IPS DF 6.9 (cell line): ENCODE measurements at places on chromosomes 4 and X.
A peak's percentile ranks its signal among the peaks of the same experiment; 100 is the strongest.

- no peak for DNase-seq
Measured at GRCh38 chr4:13529128-13529919, 15.0 kb downstream of the NKX3-2 start.

DNA sequence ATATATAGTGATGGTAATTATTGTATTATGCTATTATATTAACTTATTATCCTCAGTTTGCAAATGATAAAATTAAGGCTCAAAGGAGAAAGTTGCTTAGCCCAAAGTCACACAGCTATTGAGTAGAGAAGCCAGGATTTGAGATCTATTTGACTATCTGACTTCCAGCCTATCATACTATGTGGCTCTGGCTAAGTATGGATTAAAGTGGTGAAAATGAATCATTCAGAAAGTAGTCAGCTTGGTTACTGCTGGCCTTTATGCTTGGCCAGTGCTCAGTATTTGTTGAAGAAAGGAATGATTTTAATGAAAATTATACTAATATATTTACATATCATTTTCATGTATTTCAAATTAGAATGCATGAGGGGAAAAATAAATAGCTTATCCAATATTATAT lies 219.8 kb downstream of the SHROOM3 start:
- DNase-seq: no peak

GRCh38 chr4:146585761-146586333 lies 52.8 kb upstream of the POU4F2 start:
- no peak for DNase-seq

- DNase-seq: no peak
Measured at GRCh38 chrX:152177497-152178269, 39.3 kb upstream of the MAGEA10 start.

DNA sequence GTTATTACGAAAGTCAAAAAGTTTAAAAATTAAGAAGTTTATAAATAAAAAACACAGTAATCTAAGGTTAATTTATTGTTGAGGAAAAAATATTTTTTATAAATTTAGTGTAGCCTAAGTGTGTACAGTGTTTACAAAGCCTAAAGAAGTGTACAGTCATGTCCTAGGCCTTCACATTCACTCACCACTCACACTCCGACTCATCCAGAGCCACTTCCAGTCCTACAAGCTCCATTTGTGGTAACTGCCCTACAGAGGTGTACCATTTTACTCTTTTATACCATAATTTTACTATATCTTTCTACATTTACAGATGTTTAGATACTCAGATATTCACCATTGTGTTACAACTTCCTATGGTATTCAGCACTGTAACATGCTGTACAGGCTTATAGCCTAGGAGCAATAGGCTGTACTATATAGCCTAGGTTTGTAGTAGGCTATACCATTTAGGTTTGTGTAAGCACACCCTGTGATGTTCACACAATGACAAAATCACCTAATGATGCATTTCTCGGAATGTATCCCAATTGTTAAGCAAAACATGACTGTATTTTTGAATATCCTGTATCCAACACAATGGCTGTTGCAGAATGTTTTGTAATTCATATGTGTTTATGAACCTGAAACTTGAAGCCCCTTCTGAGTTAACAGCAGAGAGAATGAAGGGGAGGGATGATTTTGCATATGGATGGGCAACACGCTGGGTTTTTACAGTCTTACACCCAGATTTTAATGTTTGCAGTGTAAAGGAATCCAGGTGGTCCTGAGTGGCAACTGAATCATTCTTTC lies 3.1 kb downstream of the PPBP start:
- DNase-seq: peak; percentile 81

GRCh38 chrX:102833136-102833535 lies 103.9 kb upstream of the RAB40AL start:
- DNase-seq: no peak

GRCh38 chrX:102604327-102604726 lies 5.0 kb downstream of the ARMCX5 start:
- DNase-seq: no peak

DNA sequence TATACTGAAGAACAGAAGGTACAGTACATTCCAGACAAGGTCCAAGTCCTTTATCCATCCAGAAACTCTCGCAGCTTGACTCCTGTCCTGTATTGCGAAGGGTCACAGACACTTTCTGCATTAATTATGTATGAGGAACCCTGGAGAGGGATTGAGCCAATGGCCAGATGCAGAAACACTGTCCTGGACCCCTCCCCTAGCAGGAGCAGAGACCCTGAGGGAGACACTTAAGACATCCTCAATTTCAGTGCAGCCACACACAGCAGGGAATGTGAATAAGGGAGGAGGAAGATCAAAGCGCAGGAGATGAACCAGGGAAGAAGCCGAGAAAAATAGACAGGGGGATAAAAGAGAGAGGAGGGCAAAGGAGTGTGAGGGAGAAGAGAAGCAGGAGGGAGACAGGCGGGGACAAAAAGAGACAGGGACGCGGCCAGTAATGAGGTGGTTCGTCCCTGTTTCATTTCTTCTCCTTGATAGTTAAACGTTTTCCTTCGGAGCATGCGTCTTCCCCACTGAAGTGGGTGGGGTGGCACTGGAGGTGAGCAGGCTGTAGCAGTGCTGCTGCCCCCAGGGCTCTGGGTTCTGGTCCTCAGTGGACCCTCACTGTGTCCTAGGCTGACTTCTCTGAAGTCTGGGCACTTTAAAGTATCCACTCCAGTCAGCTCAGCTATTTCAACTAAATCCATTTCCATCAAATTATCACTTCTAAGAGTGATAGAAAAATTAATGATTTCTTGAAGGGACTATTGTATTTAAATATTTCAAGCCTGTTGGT lies 356.4 kb upstream of the NOCT start:
- no peak for DNase-seq

DNA sequence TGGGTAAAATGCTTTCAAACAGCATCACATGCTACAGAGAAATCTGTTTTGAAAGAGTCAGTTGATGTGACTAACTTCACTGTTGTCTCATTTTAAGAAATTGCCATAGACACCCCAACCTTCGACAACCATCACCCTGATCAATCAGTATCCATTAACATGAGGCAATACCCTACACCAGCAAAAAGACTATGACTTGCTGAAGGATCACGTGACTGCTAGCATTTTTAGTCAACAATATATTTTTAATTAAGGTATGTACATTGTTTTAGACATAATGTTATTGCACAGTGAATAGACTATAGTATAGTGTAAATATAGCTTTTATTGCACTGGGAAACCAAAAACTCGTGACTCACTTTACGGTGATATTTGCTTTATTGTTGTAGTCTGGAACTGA lies 200.0 kb upstream of the ARHGAP24 start:
- DNase-seq: no peak

DNA sequence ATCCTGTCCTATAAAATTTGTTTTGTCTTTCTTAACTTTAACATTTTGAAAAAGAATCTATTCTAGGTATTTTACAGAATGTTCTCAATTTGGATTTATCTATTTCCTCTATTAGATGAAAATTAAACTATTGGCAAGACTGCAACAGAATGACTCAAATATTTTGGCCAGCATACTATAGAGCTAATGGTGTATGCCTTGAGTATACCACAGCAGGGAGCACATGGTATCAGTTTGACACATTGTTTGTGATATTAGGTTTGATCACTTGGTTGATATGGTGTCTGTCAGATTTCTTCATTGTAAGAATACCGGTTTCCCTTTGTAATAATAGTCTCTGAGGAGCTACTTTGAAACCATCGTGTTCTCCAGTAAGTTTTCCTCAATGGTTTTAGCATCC lies 87.8 kb upstream of the NPNT start:
- no peak for DNase-seq
